NCI-H187 (cell line): ENCODE measurements at places on chromosomes 4 and X.

- DNase-seq = no peak
Observed at GRCh38 chr4:81789158-81789557, 317.5 kb upstream of the RASGEF1B start.

DNA sequence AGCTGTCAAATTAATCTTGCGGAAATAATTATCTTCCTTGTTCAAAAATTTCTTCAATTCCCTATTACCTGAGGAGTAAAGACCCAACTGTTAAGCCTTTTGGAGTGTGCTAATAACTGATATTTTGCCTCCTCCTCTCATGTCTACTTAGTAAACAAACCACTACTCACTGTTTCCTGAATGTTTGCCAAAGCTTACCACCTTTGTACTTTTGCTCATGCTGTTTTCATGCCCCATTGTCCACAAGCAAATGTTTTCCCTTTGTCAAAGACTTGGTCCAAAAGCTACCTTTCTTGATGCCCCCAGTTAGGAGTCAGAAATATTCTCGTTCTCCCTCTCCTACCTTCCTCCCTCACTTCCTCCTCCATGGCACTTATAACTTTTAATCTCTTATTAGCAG, 226.1 kb downstream of the ENOX2 start:
- no peak for DNase-seq

- DNase-seq = no peak
Observed at GRCh38 chr4:53713767-53714166, 122.5 kb upstream of the LNX1 start.

GRCh38 chr4:30264465-30264864, 455.7 kb upstream of the PCDH7 start:
- DNase-seq = no peak

DNA sequence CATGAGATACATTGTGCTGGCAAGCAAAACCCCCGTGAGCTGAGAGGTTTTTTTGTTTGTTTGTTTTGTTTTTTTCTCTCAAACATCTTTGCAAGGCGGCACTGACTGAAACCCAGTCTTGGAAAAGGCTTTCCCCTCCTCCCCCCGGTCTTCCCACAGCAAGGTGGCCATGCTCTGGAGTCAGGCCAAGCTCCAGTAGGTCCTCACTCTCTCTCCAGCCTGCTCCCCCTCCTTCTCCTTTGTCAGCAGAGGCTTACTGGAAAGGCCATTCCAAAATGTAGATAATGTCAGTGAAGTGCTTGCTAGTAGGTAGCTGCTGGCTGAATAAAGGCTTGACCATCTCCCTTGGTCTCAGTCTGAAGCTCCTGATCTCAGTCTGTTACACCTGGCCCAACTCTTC, 32.6 kb downstream of the FRMPD3 start:
- DNase-seq = no peak

GRCh38 chr4:99149426-99150019, 5.4 kb upstream of the ADH4 start:
- DNase-seq = no peak

DNA sequence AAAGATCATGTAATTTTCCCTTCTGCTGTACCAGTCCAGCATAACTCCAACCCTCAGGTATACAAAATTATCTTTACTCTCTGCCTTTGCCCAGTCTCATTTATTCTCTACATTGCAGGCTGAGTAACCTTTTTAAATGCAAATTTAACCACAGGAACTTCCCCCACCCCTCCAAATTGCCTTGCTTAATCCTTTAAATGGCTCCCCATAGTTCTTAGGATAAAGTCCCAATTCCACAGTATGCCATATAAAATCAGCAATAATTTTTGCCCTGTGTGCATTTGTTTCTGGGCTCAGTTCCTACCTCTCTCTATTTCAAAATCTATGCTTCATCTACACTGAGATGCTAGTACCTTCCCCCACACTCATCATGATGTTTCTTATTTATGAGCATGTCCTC, 879.7 kb downstream of the RPA4 start:
- no peak for DNase-seq

GRCh38 chr4:149306537-149306936, 509.1 kb downstream of the IQCM start:
- DNase-seq = no peak

- no peak for DNase-seq
Observed at GRCh38 chrX:113058634-113059033, 218.0 kb upstream of the AMOT start.

DNA sequence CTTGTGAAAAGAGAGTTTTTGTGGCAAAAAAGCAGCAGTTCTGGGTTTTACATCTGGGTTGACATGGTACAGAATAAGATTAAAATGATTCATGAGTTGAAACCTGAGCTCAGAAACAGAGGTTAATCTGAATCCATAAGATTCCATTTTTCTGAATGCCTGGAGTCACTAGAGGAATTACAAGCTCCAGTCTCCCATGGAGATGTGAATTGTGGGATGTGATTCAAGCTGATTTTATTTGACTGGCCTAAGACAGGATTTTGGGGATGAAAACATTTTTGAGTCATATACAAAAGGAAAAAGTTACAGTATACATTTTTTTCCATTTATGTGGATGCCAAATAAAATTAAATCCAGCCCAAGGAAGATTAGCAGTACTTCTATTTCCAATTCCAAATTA, 161.1 kb downstream of the RBM46 start:
- no peak for DNase-seq

GRCh38 chr4:105122350-105122749, 24.3 kb upstream of the TET2 start:
- DNase-seq = no peak

- no peak for DNase-seq
Observed at GRCh38 chr4:8089862-8090261, 68.8 kb downstream of the ABLIM2 start.

DNA sequence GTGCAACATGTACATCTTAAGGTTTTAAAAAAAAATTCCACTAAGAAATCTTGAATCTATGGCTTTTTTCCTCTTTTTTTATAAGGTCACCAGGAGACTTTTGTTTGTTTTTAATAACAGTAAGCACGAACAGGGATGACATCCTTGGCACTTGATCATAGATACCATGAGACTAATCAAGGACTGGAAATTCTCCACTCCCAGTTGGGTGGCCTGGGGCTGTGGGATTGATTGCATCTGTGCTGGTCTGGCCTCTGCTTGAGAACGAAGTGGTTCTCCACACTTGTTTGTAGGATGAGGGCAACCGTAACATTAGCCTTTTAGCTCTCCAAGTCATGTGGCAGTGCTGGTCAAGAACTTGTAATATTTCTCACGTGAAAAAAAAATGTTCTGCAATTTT, 35.4 kb downstream of the SNX25 start:
- DNase-seq = no peak

DNA sequence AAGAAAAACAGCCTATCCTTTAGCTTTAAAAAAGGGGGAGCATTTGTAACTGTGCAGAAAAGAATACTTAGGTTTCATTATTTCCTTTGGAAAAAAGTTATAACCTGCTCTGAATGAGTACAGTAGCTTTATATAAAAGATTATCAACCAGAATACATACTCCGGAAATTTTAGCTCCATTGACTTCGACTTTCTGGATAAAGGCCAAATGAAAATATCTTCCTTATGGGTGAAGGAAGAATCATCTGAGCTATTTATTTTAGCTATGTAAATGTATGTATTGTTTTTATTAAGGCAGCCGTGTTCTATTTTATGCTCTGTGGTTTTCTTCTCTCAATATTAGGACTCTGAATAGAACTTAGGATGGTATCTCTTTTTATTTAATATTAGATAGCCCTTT, 69.0 kb upstream of the ETNPPL start:
- DNase-seq = no peak
